Stimulated activated CD8-positive, alpha-beta memory T cell treated with anti-CD3 and anti-CD28 coated beads, Interleukin-7, amount 100 ng/mL, for 1 hour (primary cell): ENCODE measurements at places on chromosomes 7 and 10.

DNA sequence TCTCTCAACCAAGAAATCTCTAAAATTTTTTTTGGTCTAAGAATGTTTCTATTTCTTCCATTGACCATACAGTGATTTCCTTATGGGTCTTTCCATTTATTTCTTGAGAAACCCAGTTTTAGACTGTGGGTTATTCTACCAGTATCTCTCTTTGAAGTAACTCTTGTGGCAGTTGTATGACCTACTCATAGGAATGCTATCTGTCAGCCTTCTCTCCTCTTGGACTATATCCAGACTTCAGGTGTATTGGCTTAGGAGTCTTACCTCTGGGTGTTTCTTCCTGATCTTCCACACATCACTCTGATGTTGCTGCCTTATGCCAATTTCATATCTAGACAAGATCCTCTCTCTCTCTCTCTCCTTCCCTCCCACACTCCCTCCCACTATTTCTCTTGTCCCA, 178.1 kb downstream of the BMPER start:
- DNase-seq: no peak

- DNase-seq: no peak
These were observed 3.5 kb downstream of the CCDC201 start for GRCh38 chr7:45869426-45869825.

DNA sequence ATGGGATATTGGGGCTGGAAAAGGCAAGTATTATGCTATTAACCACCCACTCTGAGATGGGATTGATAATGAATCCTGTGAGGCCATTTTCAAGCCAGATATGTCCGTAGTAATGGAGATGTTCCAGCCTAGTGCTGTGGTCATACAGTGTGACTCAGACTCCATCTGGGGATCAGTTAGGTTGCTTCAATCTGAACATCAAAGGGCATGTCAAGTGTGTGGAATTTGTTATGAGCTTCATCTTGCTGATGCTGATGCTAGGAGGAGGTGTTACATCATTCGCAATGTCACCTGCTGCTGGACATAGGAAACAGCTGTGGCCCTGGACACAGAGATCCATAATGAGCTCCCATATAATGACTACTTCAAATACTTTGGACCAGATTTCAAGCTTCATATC, 144.7 kb downstream of the PLCE1 start:
- no peak for DNase-seq

GRCh38 chr10:100043344-100043743, 33.6 kb upstream of the DNMBP start:
- no peak for DNase-seq

DNA sequence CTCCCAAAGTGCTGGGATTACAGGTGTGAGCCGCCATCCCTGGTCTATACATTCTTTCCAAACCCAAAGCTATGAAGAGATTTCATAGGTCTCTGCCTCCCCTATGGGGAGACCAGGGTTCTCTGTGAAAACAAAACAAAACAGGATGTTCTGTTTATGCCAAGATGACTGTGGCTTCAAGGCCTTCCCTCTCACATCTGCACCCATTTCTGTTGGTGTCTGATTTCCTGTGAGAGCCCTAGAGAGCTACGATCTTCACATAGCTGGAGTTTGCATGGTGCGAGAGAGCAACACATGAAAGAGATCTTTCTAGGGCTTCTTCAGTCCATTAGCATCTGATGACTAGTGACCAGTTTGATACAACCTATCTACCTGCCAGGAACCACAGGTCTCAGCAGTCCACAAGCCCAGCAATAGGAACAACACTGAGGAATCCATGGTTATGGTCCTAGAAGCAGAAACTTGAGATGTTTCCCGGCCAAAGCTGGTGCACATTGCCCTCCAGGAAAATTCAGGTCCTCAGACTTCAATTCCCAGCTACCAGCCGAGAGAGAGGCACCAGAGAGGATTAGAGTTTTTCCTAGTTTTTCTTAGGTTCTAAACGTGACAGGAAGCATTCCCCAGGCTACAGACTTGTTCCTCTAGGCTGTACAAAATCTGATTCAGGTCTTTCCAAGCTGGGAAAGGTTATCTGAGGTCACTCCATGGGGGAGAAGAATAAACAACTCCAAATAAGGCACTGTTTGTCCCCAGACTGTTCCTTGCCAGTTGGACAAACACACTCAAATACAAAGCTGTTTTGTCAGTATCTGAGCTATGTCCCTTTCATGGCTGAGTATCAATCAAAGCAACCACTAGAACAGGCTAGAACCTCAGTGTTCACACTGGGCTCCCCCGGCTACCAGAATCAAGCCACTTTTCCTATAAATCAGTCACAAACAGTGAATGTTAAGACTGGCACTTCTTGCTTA, 259.7 kb downstream of the CALN1 start:
- no peak for DNase-seq

DNA sequence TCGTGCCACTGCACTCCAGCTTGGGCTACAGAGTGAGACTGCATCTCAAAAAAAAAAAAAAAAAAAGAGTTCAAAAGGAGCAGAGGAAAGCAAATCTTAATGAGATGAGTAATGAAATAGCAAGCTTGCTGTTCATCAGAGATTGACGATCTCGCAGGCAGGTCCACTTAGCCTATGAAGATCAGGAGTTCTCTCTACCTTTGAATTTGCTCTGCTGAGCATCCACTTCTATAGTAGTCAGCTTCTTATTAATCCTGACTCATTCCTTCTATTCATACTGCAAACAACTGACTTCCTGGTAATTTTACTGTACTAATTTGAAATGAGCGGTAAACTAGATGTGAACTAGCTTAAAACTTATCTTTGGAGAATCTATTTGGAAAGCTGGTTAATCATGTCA, 1014.6 kb downstream of the GATA3 start:
- DNase-seq: no peak

- no peak for DNase-seq
These were observed 143.8 kb upstream of the SLC13A1 start for GRCh38 chr7:123343611-123344010.

GRCh38 chr10:129848696-129849451, 115.2 kb downstream of the EBF3 start:
- no peak for DNase-seq

DNA sequence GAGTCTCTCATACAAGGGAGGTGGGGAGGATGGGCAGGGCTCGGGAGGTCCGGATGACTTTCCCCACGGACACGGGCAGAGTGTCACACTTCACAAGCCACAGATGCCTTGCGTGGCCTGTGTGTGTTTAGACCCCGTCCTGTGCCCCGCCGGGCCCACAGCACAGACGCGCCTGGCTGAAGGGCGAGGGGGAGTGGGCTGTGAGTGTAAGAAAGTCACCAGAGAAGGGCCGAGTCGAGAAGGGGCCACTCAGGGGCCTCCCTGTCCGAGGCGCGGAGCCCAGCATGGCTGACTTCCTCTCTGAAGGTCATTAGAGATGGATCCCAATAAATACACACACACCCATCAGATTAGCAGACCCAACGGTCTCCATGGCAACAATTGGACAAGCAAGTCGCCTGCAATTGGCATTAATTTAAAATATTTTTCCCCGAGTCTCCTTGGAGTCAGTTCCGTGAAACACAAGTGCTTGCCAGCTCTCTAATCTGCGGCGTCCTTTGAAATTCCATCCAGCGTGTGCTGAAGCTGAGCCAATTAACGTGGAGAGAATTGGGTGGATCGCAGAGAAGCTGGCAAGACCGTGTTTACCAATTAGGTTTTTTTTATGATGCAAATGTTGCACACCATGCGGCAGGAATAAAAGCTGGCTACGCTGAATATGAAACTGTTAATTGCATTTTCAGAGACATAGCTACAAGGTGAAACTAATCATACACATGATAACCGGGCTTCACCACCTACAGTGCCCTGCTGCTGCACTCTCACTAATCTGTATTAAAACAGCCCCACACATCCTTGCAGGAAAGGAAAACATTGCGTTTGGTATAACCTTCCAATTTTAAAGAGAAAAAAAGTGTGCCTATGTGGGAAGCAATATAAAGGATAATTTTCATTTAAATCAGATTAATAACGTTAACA, 571.2 kb downstream of the PTPRN2 start:
- DNase-seq: no peak

DNA sequence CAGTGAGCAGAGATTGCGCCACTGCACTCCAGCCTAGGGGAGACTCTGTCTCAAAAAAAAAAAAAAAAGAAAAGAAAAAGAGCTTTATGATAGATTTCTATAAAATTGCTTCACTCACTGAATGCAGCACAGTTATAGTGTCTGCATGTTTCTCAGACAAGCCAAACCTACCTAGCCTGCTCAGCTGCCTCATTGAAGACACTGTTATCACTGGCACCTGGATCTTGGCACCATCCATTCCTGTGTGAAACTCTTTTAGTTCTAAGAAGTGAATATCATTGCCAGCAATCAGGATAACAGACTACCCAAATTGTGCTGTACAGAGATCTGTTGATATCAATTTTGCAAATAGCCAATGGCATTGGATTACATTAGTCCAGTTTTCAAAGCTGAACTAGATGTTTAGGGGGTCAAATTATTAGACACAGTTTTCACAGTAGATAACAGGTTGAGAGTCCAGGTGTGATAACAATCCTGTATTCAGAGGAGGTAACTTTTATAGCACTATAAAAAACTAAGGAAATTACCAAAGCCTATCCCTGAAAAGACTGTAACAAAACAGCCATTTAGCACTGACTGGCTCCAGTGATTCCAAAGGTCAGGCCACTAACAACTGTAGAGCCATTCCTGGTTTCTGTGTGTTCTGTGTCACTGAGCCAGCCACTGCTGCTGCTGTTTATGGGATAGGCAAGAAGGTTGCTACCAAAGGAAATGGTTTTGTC, 17.1 kb downstream of the PDSS1 start:
- DNase-seq: no peak

DNA sequence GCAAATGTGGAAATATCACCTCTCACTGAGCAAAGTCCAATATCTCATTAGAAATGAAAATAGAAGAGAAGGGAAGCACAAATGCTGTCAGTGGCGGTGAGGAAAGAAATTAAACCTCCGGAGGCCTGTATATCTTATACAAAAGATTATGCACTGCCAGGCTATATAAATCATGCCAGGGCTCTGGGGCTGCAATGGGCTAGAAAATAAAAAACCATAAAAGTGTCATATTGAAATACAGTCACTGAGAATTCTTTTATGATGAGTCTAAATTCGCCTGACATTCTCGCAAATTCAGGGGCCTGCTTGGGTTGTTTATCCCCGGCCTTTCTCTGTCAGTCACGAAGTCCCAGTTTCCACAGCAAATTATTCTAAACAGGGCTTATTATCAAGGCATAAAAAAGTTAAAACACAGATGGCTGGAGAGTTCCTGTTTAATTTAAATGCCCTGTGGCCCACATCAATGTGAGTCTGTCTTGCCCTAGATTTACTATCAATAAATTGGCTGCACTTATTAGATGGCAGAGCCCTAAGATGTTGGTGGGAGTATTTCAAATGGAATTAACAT, 193.8 kb downstream of the SNX10 start:
- no peak for DNase-seq

DNA sequence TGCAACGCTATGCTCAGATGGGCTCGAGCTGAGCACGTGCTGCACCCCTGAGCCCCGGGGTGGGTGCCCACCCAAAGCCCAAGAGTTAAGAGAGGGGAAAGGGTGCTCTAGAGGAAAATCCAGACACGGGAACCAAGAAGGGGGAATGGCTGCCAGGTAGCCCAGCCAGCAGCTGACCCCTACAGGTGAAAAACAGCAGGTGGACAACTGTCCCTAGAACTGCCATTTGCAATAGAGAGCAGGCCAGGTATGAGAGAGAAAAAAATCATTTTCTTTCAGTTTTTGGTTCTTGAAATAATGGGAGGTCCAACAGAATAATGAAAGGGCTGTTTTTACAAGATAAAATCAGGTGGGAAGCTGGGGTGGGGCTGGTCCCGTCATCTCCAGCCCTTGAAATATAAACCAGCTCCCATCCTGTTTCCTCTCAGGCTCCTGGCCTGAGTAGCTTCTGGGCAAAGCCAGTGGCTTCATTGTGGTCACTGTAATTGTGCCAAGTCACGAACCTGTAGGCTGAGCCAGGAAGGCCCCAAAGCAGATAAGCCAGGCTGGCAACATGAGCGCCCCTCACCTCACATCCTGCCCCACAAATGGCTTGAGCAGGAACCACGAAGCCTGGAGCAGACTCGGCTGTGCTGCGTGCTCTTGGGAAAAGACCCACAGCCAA, 257.8 kb downstream of the SNX10 start:
- DNase-seq: no peak

DNA sequence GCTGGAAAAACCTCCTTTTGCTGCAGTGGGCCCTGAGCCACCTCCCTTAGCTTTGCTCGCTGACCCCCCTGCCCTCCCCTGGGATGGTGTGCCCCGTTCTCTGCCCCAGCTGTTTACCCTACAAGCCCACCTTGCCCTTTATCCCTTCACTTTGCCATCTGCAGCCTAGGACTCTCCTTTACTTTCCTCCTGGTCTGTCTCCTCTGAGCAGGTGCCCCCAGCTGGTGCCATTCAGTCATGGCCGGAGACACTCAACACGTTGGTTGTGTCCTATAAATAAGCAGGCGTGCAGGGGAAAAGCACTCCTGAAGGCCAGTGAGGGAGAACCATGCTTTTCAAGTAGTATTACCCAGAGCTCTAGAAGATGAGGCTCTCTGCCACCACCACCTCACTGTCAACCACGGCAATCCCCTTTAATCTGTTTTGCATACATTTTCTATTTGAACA, 6.1 kb downstream of the RASSF4 start:
- no peak for DNase-seq

GRCh38 chr10:115762029-115762428, 511.0 kb downstream of the GFRA1 start:
- no peak for DNase-seq

DNA sequence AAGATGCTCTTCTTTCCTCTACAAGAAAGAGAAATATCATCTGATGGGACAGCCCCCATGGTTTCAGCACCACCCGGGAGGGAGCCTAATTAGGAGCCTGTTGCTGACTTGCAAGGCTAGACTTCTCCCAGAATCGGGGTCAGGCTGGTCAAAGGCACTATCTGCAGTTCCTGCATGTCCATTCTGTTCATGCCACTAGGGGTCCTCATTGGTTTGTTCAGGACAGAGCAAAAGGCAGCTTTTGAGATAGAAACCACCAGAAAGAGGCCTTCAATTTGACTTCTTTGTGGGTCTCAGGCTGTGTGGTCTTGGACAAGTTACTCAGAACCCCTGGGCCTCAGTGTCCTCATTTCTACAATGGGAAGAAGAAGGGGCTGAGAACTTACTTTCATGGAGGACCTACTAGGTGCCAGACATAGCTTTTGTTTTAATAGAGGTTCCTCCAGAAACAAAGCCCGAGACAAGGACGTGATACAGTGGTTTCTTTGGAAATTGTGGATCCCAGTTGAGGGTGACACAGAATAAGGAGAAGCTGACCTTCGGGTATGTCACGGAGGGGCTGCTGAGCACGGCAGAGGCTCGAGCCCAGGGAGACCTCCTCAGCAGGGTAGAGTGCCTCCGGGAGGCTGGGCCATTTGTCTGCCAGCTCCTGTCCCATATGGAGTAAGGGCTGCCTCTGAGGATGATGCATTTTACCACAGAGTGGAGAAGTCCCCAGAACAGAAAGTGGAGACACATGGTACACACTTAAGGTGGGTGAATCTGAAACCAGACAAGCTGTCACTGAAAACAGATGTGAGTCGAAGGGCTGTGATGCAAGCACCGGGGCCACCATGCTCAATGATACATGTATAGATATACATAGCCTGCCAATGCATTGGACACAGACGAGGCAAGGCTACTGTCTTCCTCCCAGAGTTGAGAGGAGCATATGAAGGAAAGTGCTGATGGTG, 33.1 kb upstream of the NEUROD6 start:
- DNase-seq: no peak
